CD4-positive, alpha-beta T cell treated with Interleukin-4 for 4 hours (primary cell): ENCODE measurements at places on chromosomes 2 and 18.

GRCh38 chr2:216696751-216697560 is 1.6 kb upstream of the IGFBP5 start:
- no peak for DNase-seq

GRCh38 chr2:42233976-42234441 is 64.9 kb downstream of the EML4 start:
- DNase-seq = no peak

DNA sequence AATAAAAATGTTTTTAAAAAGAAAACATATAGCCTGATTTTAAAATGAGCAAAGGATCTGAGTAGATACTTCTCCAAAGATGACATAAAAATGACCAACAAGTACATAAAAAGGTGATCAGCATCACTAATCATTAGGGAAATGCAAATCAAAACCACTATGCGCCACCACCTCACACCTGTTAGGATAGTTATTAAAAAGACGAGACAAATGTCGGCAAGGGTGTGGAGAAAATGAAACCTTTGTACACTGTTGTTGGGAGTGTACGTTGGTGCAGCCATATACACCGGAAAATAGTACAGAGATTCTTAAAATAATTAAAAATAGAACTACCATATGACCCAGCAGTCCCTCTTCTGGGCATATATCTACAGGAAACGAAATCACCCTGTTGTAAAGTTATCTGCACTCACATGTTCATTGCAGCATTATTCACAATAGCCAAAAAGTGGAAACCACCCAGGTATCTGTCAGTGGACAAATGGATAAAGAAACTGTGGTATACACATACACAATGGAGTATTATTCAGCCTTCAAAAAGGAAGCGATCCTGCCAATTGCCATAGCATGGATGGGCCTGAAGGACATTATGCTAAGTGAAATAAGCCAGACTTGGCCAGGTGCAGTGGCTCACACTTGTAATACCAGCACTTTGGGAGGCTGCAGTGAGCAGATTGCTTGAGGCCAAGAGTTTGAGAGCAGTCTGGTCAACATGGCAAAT is 91.6 kb downstream of the PRKRA start:
- no peak for DNase-seq

GRCh38 chr2:11104794-11105660 is 50.2 kb upstream of the SLC66A3 start:
- no peak for DNase-seq

DNA sequence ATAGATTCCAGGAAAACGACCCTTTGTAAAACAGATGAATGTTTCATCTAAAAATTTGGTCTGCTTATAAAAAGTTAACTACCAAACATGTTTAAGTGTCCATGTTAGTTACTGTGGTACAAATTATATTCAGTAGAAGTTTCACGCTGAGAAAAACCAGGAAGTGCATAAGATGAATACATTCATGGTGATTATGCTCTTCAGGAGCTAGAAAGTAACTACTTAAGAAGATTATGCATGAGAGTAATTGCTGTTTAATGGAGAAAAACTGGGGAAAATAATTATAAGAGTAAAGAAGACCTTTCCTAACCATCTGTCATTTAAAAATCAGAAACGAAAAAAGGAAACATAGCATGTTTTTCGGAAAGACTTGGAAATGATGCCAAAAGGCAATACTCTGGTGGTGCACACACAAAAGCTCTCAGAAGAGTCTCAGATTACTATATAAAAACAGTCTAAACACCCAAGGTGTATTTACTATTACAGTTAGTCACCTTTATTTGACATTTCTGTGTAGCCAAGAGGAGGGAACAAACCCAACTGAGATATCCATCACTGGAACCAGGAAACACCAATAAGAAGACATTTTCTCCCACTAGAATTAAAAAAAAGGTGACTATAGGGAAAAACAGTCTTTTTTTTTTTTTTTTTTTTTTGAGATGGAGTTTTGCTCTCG is 38.8 kb upstream of the METTL21A start:
- no peak for DNase-seq

- no peak for DNase-seq
Observed at GRCh38 chr2:4130651-4131050, 427.3 kb downstream of the DCDC2C start.

DNA sequence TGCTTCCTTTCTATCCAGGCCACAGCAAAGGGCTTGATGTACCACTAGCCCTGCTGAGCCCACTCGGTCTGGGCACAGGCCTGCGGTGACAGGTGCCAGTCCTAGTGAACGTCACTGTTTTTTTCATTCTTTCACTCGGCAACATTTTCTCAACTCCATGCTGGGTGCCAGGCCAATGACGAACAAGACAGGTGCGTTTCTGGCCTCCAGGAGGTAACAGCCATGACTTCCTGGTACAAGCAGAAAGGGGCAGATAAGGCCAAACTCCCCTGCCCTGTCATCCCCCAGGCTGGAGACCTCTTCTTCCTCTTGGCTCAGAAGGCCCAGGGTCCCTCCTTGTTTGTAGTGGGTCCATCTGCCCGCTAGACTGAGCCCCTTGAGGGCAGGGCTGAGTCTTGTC is 55.7 kb upstream of the OTOF start:
- no peak for DNase-seq

GRCh38 chr2:129876541-129876940 is 102.9 kb upstream of the RAB6C start:
- DNase-seq = no peak

DNA sequence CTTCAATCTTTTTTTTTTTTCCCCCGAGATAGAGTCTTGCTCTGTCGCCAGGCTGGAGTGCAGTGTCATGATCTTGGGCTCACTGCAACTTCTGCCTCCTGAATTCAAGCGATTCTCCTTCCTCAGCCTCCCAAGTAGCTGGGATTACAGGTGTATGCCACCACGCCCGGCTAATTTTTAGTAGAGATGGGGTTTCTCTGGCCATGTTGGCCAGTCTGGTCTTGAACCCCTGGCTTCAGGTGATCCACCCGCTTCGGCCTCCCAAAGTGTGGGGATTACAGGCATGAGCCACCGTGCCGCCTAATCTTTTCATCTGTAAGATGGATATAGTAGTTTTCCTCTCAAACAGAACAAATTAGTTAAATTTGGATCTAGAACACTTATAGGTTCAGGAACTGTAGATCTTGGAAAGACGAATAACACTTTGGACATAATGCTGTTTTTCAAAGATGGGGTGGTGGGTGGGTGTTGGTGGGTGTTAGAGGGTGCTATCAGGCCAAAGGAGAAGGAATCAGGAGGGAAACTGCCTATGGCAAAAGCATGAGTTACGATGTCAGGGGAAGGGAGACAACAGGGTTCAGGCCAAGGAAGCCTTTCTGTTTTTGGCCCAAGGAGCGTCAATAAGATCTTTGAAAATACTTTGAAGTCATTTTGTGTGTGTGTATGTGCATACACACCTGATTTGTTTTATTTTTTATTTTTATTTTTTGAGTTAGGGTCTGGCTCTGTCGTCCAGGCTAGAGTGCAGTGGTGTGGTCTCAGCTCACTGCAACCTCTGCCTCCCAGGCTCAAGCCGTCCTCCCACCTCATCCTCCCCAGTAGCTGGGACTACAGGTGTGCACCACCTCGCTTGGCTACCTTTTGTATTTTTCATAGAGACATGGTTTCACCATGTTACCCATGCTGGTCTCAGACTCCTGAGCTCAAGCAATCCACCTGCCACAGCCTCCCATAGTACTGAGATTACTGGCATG is 6.8 kb downstream of the RPL37A start:
- no peak for DNase-seq

GRCh38 chr2:95388856-95389244 is 13.7 kb upstream of the FAHD2A start:
- no peak for DNase-seq
